Activated naive CD4-positive, alpha-beta T cell (primary cell): ENCODE measurements at places on chromosomes 5 and 9.

DNA sequence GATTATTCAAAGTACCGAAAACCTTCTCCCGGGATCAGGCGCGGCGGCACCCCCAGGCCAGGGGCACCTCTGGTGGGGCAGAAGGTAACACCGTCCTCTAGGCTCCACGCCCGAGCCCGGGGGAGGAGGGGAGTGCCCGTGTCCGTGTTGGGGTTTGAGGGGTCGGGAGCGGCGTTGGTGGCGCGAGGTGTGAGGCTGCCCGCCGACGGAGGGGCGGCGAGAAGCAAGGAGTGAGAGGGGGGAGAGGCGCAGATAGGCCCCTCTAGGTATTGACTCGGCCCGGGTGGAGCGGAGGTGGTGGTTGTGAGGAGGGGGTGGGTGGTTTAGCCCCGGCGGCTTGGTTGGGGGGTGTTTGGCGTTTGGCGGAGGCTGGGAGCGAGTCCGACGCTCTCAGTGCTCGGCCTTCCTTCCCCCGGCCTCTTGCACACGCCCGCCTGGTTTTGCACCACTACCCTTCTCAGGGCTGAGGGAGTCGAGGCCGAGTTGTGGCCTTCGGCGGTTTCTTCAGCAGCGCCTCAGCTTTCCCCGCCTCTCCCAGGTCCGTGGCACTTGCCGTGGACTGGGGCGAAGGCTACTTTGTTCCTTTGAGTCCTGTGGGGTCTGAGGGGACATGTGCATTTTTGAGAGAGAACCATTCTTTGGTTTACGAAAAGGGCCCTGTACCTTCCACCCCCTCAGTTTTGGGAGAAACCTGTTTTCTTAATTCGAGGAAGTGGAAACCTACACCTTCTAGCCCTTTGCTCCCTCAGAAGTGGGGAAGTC, 450 bp downstream of the GPBP1 start:
- DNase-seq: no peak

DNA sequence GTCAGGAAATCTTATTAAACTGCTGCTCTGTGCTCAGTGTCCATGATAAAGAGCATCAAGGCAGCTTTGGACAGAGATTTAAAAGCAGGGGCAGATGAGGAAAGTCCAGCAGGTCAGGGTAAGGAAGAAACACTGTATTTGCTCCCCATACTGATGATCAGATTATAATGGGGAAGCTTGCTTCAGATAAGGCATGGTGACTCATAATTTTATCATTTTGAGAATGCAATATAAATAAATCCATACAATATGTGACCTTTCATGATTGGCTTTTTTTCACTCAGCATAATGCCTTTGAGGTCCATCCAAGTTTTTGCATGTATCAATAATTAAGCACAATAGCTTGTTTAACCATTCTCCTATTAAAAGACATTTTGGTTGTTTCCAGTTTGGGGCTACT, 48.1 kb upstream of the LHFPL2 start:
- no peak for DNase-seq

DNA sequence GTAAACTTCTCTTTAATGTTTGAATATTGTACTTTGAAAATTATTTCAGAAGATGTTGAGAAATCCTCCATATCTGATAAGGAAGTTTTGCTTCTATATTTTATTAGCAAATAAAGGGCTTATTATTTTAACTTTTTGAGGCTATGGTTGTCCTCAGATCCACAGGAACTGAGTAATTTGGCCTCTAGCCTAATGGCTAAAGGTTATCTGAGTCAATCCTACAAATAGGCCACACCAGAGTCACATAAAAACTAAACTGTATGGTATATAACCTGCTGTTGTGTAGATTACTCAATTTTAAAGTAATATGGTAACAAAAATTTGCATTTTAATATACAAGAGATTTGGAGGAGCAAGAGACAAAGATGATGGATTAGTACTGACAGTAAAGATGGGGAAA, 549.2 kb upstream of the GRAMD2B start:
- no peak for DNase-seq

DNA sequence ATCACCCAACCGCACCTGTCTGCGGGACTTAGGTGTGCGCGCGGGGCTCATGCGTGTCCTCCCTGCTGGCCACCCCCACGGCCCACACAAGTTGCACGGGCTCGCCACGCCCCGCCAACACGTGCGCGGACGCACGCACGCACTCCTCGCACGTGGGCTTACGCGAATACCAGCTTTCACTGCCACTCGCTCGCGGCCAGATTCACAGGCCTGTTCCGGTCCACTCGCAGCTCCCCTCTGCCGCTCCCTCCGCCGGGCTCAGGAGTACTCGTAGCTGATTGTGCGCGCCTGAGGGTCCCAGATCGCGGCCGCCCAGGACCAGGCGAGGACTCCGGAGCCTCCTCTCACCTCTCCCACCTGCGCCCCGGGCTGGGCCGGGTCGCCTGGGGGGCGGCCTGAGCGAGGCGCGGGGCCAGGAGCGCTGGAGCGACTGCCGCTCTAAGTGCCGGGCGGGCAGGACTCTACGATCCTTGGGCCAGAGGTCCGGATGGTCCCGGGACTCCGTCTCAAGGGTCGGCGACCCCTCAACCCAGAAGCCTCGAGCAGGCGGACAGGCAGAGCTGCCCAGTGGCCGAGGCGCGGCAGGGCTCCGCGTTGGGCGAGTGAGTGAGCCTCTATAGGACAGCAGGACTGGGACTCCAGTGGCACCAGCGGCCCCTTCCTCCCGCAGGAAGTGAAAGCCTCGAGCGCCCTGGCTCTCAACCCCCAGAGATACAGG, 3.4 kb downstream of the PCDHGC5 start:
- no peak for DNase-seq

DNA sequence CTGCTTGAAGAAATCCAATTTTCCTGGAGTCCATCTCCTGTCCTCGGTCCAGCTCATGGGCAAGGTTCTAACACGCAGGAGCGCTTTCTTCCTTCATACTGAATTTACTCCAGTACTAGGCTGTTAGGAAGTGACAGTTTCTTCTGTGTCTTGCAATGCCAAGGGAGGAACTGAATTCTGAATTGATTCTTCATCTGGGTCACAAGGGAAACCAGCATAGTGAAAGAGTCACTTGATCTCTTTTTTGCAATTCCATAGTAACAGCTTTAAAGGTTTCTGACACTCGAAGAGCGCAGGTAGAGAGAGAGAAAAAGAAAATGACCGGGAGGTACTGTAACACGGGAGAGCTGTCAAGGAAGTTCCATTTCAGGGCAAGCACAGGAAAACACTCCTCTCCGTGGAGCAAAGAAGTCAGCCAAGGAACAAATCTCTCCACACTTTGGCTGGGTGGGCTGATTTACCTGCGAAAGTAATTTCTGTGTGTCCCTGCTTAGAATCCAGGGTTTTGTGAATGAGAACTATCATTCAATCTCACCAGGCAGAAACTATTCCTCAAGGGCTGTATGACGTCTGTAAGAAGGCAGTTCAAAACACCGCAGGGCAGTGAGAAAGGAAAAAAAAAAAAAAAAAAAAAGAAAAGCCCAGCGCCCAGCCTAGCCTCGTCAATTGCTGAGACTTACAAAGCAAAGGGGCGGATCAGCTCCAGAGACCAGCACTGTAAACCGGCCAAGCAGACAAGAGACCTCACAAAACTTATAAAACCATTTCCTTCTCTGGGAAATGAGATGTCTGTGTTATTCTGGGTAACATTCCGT, 617.8 kb downstream of the PDE4D start:
- no peak for DNase-seq

GRCh38 chr5:141570655-141571054, 48.1 kb downstream of the DIAPH1 start:
- no peak for DNase-seq

GRCh38 chr5:106759581-106759980, 911.2 kb downstream of the EFNA5 start:
- DNase-seq: no peak

- no peak for DNase-seq
Measured at GRCh38 chr9:98549401-98549800, 159.3 kb downstream of the GABBR2 start.

GRCh38 chr9:76887951-76888350, 18.0 kb downstream of the PRUNE2 start:
- no peak for DNase-seq

DNA sequence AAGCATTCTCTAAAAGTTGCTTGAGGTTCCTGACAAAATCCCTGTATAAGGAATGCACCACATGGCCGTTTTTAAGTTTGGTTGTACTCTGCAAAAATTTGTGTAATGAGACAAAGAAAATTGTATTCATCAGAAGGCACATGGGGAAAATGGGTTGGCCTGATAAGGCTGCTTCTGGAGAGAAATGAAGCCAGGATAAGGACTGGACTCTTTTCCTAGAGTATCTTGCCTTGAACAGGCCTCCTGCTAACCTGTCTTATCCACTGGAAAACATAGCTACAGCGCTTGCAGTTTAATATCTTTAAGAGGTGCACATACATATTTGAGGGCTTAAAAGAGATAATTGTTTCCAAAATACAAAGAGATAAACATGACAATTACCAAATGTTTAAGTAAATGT, 41.4 kb upstream of the IFNK start:
- DNase-seq: no peak

- DNase-seq: peak; percentile 28
Measured at GRCh38 chr5:108380531-108381349, 1.2 kb downstream of the FBXL17 start.

GRCh38 chr9:18673179-18673578, 199.2 kb downstream of the ADAMTSL1 start:
- DNase-seq: no peak

DNA sequence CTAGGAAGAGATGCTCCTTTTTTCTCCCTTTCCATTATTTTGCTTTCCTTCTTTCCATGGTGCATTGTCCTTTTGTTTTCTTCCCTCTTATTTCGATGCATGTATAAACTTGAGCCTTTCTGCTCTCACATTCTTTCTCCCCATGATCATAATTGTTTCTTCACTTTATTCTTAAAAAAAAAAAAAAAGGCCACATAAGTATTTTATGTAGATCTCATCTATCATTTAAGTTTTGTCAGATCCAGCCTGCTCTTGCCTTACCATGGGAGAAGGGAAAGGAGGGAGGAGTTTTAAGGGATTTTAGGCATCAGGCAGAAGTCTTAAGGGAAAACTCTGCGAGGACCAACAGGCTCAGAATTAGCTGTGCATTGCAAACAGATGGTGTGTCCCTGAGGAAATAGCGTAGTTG, 11.1 kb downstream of the TGFBR1 start:
- DNase-seq: no peak

- DNase-seq: no peak
Measured at GRCh38 chr5:91632871-91633270, 249.8 kb upstream of the ARRDC3 start.

DNA sequence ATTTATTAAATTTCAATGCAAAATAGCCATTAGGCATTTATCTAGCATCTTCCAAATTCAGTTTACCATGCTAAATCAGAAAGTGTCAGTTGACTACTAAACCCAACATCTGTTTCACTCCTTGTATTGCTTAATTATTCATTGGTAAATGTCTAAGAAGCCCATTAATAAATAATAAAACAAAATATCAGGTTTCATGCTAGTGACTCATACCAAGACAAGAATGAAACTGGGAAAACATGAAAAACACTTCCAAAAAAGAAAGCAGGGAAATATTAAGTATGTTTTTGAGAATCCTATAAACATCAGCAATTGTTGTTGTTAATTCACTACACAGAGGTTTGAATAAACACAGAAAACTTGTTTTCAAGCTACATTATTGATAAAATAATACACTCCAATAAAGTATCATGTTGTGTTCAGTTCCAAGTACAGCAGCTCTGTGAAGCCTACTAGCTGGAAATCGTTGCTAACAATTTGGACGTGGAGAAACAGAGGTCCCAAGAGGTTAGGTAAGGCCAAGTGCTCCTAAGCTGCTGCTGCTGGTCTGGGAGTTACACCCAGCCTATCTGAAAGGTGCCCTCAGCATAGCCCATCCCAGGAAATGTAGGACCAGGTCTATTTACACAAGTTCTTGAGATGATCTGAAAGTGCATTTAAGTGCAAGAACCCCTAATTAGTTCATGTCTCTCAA, 78.8 kb downstream of the GNAQ start:
- DNase-seq: no peak

GRCh38 chr5:3736926-3737325, 141.3 kb downstream of the IRX1 start:
- no peak for DNase-seq

GRCh38 chr5:55763746-55764420, 26.0 kb downstream of the DDX4 start:
- DNase-seq: no peak

DNA sequence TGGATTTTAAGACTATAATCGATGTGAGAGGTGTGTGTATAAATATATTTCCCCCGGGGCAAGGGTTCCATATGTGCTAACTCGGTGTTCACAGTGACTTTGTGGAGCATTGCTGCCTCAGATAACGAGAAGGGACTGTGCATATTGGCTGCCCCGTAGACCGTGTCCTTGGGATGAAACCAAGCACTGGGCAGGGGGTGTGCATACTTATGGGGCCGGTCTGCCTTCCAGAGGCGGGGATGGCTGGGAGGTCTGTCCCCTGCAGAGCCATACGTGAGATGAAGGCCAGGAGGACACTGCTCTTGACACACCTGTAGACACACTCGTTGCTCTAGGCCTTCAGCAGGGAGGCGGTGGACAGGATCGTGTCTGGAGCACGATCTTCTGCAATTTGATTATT, 56.0 kb upstream of the ZNF354A start:
- no peak for DNase-seq

DNA sequence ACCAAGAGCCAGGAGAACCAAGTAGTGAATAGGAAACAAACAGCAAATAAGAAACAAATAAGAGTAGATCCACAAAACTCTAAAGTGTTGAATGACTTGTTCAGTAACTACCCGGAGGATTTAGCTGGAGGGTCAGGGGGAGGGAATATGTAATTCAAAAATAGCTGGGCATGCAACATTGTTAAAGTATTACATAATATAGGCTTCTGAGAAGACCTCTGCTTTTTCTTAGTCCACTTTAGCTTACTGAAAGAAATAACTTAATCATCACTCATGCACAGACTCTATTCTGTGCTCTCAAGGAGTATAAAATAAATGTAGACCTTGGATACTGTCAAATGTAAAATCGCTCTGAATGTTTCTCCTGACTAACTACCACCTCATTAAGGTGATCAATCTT, 183.2 kb upstream of the POU5F2 start:
- DNase-seq: no peak

GRCh38 chr9:133884907-133885744, 107.0 kb downstream of the VAV2 start:
- no peak for DNase-seq

- DNase-seq: no peak
Measured at GRCh38 chr9:95316794-95317118, 753 bp downstream of the FANCC start.

DNA sequence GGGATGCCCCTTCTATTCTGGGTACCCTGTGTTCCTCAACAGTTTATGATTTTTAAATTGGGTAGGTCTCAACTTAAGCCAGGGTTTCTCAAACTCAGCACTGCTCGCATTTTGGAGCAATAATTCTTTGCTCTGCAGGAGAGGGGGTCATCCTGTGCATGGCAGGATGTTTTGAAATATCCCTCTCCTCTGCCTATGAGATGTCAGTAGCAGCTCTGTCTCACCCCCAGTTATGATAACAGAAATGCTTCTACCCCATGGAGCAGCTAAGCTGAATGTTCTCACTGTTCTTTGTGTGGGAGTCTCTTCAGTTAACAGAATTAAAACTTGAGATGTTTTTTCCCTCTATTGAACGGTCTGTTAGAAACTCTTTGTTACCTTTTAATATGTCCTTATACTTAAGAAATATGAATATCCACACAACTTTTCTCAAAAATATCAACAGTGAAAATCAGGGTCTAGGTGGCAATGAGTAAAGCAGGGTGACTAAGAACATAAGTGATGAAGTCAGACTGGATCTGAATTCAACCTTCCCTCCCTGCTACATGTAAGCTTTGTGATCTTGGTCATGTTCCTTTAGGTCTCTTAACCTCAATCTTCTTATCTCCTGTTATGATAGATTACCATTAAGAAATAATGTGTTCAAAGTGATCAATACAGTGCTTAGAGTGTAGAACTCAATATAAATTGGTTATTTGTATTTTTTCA, 89.0 kb downstream of the CAMK4 start:
- DNase-seq: no peak
